ENCODE measurements at places on chromosomes 7 and 10.

DNA sequence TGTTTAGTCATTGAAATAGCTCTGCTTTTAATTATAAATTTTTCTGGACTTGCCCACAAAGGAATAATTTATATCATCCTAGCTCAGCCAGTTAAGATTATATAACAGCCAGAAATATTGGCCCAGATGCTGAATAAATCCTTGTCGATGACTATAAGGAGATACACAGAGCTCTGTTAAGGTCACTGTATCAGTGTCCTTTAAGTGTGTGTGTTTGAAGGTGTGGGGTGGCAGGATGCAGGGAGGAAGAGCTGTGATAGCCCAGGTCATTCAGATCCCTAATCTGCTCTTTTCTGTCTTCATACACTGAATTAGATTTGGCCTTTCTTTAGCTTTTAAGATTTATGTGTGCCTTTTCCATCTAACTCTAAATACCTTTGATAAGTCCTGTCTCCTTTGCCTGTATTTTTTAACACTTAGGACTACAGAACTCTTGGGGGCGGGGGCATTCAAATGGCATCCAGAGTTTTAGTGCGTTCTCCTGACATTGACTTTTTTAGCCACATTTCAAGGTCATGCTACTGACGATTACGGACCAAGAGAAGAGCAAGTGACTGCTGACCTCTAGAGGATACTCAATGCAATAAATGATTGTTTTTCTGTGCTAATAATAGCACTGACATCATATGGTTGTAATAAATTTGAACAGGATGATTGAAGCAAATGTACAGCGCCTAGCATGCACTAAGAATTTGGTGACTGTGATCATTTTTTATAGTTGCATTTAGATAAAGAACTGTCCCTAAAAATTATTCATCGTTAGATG, 172.3 kb downstream of the CACNB2 start:
- no peak for DNase-seq

DNA sequence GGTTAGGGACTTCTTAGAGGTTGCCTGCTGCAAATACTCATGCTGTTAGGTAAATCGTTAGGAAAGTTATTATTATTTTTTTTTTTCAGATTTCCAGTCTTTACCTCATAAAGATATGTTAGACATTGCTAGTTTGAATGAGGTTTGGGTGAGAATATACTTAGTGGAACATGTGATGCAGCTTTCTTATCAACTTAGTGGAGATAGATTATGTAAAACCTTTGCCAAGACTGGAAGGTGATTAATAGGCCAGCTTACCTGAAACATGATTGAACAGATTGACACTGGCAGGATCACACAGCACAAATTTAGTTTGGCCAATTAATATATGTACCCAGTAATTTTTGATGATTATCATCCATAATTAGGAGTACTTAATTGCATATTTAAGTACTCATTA, 32.3 kb downstream of the ADD3 start:
- no peak for DNase-seq

GRCh38 chr7:41110186-41110585, 592.7 kb downstream of the INHBA start:
- no peak for DNase-seq

DNA sequence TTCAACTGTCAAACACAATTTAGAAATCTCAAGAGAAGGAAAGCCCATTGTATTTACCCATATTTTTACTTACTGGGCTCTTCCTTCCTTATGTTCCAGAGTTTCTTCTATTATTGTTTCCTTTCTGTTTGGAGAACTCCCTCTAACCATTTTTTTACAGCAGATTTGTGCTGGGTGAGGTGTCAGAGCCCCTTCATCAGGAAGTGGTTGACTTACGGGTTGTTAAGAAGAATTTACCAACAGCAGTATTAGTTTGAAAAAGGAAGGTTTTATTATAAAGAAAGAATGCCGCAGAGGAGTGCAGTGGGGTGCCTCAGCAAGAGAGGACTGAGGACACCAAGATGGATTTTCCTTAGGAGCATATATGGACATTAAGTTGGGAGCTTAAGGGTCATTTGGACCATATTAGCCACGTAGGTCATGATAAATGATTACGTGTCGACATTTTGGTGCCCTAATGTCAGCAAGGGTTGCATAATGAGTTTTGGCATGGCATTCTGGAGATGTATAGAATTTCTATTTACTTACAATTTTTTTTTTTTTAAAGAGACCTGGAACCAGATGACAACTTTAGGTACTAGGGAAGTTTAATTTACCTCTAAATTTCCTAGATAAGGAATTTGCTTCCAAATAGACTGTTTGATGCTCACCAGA, 6.3 kb upstream of the TBATA start:
- no peak for DNase-seq

DNA sequence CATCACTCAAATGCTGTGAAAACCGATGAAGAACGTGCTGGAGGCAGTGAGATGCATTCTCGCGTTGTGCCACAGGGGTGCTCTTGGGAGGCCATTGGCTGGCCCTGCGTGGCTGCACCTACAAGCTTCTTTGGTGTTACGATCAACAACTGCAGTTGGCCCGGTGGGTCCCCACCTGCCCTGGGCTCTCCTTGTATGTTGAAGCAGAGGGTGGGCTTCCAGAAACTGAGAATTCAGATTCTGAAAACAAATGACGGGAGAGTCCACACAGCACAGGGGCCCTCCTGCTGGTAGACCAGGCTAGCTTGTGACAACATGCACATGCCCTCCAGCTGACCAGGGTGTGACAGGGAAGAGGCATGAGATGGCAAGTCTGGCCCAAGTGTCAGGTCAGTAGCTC, 23.7 kb upstream of the DDC start:
- no peak for DNase-seq

GRCh38 chr10:33241351-33241750, 93.1 kb downstream of the NRP1 start:
- DNase-seq: no peak

- DNase-seq: no peak
These were observed 515.3 kb downstream of the GRID1 start for GRCh38 chr10:85851325-85851724.

GRCh38 chr10:125263551-125263950, 103.2 kb upstream of the CTBP2 start:
- no peak for DNase-seq

DNA sequence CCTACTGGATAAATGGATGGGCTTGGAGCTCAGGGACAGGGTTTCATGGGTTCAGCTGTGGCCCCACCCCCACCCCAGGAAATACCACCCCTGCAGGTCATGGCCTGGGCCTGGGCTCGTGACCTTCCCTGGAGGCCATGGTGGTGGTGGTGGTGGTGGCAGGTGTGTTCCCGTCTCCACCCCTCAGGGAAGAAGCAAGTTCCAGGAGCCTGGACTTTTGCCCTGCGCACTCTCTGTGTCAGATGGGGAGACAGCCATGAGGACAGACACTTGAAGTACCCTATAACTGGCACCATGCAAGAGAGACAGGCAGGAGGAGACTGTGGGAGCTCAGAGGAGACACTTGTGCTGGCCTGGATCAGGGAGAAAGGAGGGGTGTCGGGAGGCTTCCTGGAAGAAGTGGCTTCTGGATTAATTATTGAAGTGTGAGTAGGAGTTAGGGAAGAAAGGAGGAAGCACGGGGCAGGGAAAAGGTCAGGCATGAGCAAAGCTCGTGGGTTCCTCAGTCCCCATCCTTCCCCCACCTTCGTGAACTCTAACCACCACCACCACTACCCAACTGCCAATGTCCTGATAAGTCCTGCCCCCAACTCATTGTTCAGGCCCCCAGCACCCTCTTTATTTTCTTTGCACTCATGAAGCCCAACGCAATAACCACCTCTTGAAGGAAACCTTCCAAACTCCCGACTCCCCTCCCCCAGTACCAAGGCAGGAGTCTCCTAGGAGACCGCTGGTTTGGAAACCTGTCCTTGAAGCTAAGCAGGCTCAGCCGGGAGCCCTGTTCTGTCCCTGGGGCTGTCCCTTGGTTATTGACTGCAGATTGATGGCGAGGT, 8.9 kb downstream of the SH2B2 start:
- DNase-seq: no peak

- DNase-seq: no peak
These were observed 44.7 kb upstream of the MXI1 start for GRCh38 chr10:110162741-110163145.

GRCh38 chr7:150340024-150340749, 1.2 kb downstream of the RARRES2 start:
- DNase-seq: no peak

GRCh38 chr10:106866244-106866845, 298.2 kb downstream of the SORCS1 start:
- no peak for DNase-seq

DNA sequence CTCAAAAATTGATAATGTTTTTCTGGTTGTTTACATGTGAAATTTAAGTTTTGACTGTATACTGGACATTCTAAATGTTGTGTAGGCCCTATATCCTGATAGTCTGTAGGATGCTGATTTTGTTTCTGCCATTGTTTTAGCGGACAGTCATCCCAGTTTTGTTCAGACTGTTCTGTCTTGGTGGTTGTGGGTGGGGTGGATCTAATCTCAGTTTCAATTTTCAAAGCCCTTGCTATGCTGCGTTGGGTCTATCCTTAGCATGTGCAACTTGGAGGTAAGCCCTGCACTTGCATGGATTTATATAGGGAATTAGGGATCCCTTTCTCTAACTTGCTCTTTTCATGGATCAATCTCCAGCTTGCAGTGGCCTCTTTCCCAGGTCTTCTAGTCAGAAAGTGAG, 19.1 kb downstream of the DBF4 start:
- no peak for DNase-seq

DNA sequence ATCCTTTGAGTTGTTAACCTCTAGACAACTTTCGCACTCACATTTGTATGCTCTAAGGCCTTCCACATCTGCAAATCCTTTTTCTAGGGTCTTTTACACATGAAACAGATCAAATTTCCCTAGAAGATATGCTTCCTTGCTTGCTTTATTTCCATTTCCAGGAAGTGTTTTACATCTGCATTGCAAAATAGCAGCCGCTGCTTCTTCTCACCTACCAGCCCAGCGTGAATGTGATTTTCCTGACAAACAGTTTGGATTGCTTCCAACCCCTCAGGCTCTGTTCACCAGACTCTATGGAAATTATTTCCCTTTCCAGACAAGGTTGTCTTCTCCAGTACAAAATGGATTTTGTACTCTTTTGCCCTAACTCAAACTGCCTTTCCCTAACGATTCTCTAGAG, 50.9 kb upstream of the PAPSS2 start:
- DNase-seq: no peak

DNA sequence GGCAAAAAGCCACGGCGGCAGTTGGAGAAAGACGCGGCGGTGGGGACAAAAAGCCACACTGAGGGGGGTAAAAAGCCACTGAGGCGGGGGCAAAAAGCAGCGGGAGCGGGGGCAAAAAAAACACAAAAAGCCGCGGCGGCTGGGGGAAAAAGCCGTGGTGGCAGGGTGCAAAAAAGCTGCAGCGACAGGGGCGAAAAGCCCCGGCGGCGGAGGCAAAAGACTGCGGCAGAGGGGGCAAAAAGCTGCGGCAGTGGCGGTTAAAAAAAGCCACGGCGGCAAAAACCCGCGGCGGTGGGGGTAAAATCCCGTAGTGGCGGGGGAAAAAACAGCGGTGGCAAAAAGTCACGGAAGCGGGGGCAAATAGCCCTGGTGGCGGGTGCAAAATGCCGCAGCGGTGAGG, 527.3 kb downstream of the ZNF33B start:
- no peak for DNase-seq
